Amniotic stem cell (primary cell): ENCODE measurements at places on chromosomes 3 and 15.
A peak's percentile ranks its signal among the peaks of the same experiment; 100 is the strongest.

DNA sequence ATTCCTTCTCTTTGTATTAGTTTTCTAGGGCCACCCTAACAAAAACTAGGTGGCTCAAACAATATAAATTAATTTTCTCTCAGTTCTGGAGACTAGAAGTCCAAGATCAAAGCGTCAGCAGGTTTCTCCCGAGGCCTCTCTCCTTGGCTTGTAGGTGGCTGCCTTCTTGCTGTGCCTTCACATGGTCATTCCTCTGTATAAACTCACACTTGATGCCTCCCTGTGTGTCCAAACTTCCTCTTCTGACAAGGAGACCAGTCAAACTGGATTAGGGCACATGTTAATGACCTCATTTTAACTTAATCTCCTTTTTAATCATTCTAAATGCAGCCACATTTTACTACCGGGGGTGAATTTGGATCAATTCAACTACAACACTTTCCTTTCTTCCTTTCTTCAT lies 691.1 kb downstream of the DIPK2A start:
- no peak for DNase-seq

- peak; percentile 49 for DNase-seq
Observed at GRCh38 chr3:115146032-115146417, 1.1 kb downstream of the ZBTB20 start.

GRCh38 chr3:171792531-171792930 lies 17.8 kb downstream of the PLD1 start:
- no peak for DNase-seq

DNA sequence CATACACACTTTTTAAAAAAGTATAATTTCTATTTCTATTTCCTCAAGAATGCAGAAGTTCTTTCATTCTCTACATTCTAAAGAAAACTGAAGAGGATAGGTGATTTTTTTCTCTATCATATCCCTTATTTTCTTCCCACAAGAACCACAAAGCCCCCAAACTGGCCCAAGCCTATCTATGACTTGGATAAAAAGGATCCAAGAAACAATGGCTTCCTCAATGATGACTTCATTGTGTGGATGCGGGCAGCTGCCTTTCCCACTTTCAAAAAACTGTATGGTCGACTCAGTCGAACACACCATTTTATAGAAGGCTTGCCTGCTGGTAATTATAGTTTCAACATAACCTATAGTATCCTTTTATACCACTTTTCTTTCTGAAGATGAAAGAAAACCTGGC lies 52.9 kb upstream of the TBC1D23 start:
- DNase-seq: no peak

GRCh38 chr3:59737241-59737640 lies 687.4 kb upstream of the CFAP20DC start:
- DNase-seq: no peak

- DNase-seq: no peak
Observed at GRCh38 chr3:184582646-184583577, 21.3 kb downstream of the EPHB3 start.

- DNase-seq: no peak
Observed at GRCh38 chr15:46278062-46278461, 643.2 kb downstream of the SQOR start.

GRCh38 chr3:32571192-32571485 lies 481 bp upstream of the DYNC1LI1 start:
- DNase-seq: no peak

GRCh38 chr3:69423463-69424155 lies 37.7 kb upstream of the FRMD4B start:
- no peak for DNase-seq

- no peak for DNase-seq
Observed at GRCh38 chr15:38093931-38094330, 158.7 kb upstream of the SPRED1 start.
